Breast epithelium (tissue), 4 donors: ENCODE measurements at places on chromosomes 1 and 21. TPM values are rescaled to one million over a fixed set of nuclear protein-coding genes. Genes with fewer than 3 reads are reported as not detected.
A peak's percentile ranks its signal among the peaks of the same experiment; 100 is the strongest.

GRCh38 chr1:205441318-205441633 lies 14.6 kb downstream of the BLACAT1 start:
- H3K27me3 ChIP-seq: no peaks in the 10 kb centered on the region
- no peaks in the 10 kb centered on the region for H3K36me3 ChIP-seq
- peak overlapping the region; percentile 89 for H3K27ac ChIP-seq
- no peak overlapping the region for H3K4me3 ChIP-seq
- peaks cover 9% of the 10 kb centered on the region for H3K4me1 ChIP-seq

The NBPF6 gene
- 0.59 TPM for total RNA-seq

DNA sequence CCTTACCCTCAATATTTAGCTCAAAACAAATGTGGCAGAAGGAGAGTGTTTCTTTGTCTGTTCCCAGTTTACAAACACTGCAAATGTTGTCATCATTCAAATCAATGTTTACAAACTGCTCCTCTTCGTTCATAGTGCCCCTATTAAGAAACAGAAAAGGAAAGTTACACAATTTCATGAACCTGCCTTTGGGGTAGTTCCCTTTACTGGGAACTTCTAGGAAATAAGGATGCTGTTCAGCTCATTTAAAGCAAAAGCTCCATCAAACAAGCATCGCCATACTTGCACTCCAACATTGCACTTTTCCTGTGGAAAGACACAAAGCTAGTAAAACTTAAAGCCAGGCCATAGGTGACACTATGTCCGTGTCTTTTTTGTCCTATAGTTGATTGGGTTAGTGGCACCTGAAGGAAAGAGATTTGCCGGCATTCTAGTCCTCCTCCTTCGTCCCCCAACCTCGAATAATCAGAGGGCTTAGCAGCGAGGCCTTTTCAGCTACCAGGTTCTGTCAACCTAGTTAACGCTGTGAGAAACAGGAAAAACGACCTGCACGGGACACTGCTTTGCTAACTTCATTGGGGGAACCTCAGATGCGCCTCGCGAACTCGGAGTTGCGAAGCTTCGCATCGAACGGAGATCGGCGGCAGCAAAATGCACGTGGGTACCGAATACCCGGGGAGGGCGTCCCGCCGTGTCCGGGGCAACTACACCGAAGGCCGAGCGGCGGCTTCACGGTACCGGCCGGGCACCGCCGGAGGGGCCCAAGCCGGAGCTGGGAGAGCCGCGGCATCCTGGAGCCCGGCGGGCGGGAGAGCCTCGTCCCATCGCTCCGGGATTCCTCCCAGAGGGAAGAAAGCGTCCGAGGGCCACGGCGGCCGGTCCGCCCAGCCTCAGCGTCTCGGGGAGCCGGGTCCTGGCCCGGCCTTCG lies 706 bp downstream of the C21orf91 start:
- no peaks in the 10 kb centered on the region for H3K27me3 ChIP-seq
- H3K27ac ChIP-seq: peak overlapping the region; percentile 93
- H3K4me3 ChIP-seq: peak overlapping the region; percentile 80
- H3K4me1 ChIP-seq: no peaks in the 10 kb centered on the region

DNA sequence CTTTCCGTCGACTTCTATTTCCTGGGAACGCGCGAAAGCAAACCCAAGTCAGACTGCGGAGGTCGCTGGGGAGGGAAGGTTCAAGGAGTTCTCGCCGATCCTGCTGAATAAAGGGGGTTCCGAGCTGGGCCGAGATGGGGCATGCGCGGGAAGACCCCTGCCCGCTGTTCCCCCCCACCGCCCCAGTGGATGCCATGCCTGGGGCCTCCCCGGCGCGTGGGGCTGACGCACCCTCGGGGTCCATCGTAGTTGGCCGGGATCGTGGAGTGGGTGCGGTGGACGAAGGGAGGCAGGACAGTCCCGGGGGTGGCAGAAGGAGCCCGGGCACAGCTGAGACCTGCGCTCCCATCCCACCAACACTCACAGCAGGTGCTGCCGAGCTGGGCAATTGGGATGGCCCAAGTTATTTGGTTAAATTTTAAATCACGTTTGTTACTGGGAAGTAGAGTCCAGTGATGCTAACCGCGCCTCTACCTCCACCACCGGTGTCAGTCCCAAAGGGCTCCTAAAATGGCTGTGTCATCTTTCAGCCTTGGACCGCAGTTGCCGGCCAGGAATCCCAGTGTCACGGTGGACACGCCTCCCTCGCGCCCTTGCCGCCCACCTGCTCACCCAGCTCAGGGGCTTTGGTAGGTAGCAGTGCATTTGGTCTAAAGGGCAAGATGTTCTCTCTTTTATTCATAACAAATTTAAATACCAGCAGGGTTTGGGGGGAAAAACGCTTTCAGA lies 801 bp downstream of the MX1 start:
- H3K36me3 ChIP-seq: no peaks in the 10 kb centered on the region
- peak overlapping the region; percentile 29 for H3K27ac ChIP-seq
- H3K27me3 ChIP-seq: no peaks in the 10 kb centered on the region

The OXCT2 gene
- total RNA-seq: not detected

GRCh38 chr1:45622524-45623394 lies 1.1 kb downstream of the CCDC17 start:
- DNase-seq: no peak
- no peak overlapping the region for H3K27ac ChIP-seq
- H3K4me1 ChIP-seq: no peaks in the 10 kb centered on the region
- H3K36me3 ChIP-seq: peaks cover 2% of the 10 kb centered on the region
- H3K4me3 ChIP-seq: peak overlapping the region; percentile 20
- no peaks in the 10 kb centered on the region for H3K27me3 ChIP-seq

DNA sequence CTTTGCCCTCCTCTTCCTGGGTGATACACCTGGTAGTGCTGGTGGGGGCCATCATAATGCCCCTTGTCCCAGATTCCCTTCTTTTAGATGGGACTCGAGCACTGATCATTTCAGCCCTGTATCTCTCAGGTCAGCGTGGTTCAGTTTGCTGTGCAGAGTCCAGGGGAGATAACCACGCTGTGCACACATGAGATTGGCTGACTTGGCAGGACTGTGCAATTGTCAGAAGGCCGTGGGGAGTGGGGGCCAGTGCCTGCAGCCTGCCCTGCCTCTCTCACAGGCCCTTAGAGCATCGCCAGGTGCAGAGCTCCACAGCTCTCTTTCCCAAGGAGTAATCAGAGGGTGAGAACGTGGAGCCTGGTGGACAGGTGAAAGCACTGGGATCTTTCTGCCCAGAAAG lies 15.2 kb downstream of the EPHX1 start:
- no peaks in the 10 kb centered on the region for H3K36me3 ChIP-seq
- H3K27me3 ChIP-seq: no peaks in the 10 kb centered on the region
- H3K4me3 ChIP-seq: no peak overlapping the region
- no peaks in the 10 kb centered on the region for H3K4me1 ChIP-seq
- DNase-seq: no peak

The ARID4B gene
- 34.4 TPM for total RNA-seq

- H3K27me3 ChIP-seq: no peaks in the 10 kb centered on the region
- peak overlapping the region; percentile 98 for H3K4me3 ChIP-seq
- H3K36me3 ChIP-seq: no peaks in the 10 kb centered on the region
These were observed 868 bp downstream of the C1orf21 start for GRCh38 chr1:184387476-184388318.

The NEK2 gene
- total RNA-seq: 1.8 TPM

DNA sequence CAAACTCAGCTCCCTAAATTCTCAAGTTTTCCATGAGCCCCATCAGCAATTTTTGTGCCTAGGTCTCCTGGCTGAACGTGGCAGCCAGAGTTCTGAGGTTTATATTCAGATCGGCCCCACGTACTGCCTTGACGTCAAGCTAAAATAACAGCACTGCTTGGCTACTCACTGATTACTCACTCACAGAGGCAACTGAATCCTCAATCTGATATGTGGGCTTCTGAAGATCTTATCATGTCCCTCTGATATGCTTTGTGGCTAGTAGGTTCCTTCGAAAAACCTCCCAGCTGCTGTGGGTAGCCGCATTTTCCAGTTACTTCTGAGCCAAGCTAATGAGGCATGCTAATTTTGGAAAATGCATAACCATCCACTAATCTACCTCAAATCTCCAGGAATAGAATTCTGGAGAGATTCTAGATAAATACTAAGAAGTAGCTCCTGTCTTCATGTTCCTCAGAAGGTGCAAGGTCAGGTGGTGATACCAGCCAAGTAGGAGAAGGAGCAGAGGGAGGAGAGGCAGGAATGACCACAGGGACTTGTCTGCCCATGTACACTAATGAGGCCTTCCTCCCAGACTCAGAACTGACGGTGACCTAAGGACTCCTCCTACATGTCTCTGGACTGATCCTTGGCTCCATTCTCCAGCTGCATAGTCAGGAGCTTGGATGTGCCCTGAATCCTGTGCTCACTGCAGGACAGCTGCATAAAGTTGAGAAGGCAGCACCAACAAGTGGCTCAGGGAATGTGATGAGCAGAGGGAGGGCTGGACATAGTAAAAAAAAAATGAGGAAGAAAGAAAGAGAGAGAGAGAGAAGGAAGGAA lies 263.7 kb downstream of the TNR start:
- DNase-seq: no peak
- no peak overlapping the region for H3K27ac ChIP-seq
- no peaks in the 10 kb centered on the region for H3K27me3 ChIP-seq

GRCh38 chr1:54112705-54113368 lies 40.0 kb downstream of the CDCP2 start:
- H3K27ac ChIP-seq: no peak overlapping the region
- DNase-seq: no peak
- H3K36me3 ChIP-seq: no peaks in the 10 kb centered on the region

GRCh38 chr1:228272331-228272791 lies 64.5 kb downstream of the OBSCN start:
- no peaks in the 10 kb centered on the region for H3K4me1 ChIP-seq
- no peak for DNase-seq
- no peaks in the 10 kb centered on the region for H3K27me3 ChIP-seq
- H3K4me3 ChIP-seq: no peak overlapping the region
- no peak overlapping the region for H3K27ac ChIP-seq
- no peaks in the 10 kb centered on the region for H3K36me3 ChIP-seq

The CLCA4 gene
- 0.16 TPM for total RNA-seq

DNA sequence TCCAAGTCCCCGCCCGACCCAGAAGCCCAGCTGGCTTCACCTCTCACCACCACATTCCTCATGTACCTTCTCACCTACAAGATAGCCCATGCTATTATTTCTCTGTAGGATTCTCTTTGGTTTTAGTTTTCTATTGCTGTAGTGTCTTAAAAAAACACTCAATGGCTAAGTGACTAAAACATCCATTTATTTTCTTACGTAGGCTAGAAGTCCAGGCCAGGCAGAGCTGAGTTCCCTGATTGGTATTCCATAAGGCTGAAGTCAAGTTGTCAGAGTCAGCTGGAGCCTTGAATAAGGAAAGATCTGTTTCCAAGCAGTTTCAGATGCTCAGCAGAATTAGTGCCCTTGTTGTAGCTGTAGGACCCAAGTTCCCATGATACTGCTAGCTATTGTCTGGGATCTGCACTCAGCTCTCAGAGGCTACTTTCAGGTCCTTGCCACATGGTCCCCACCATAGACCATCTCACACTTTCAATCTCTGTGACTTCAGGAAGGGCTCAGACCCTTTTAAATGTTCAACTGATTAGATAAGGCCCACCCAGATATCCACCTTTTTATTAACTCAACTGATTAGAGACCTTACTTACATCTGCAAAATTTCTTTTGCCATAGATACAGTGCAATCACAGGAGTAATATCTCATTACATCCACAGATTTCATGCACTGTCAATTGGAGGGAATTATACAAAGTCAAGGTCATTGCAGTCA lies 371.0 kb downstream of the TGFB2 start:
- H3K36me3 ChIP-seq: no peaks in the 10 kb centered on the region
- H3K4me3 ChIP-seq: no peak overlapping the region
- H3K27ac ChIP-seq: no peak overlapping the region
- no peak for DNase-seq

The TTC24 gene
- not detected for total RNA-seq
